ENCODE measurements at places on chromosomes 3 and 15.
A peak's percentile ranks its signal among the peaks of the same experiment; 100 is the strongest.

DNA sequence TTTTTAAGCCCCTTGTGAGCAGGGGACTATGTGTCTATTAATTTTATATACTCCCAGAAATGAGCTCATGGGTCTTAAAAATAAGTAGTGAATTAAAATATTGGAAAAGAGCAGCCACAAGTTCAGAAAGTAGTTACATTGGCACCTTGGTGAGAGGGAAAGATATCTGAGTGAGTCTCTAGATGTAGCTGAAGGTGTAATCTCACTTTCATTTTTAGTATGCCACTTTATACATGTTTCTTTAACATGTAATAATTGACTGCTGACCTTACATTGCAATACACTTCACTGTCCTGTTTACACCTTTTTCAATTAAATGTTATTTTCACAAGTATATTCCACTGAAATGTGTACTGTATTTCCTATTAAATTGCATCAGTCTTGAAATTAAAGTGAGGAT lies 12.1 kb upstream of the PAK6 start:
- no peak for DNase-seq

DNA sequence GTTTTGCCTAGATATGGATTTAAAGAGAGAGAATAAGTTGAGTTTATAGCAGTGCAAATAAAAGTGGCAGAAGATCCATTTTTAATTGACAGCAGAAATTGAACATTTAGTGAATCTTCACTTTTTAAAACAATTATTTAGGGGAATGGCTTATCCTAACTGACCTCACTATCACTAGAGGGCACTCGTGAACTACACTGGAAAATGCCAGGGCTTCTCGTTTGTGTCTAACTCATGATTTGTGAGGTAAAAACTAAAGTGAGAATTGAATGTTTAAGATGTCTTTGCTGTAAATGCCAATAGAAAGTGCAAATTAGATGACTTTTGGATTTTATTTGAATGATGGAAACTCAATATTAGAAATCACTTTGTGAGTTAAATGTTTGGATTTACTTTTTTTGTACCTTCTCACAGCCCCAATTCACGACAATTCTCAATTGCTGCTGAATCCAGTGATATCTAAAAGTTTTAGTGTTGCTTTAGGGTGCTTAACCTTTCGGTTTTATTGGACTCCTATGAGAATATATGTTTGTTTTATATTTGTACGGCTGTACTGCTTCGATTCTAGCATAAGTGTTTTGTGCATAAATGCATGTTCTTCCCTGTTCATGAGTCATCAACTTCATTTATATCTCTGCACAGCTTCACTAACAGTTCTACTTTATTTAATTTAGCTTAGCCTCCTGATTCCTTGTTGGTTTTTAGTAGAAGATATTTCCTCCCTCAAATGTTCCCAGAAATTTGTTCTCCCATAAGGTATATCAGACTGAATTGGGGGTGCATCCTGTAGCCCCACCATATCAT lies 462.1 kb downstream of the MFSD1 start:
- peak; percentile 47 for DNase-seq

DNA sequence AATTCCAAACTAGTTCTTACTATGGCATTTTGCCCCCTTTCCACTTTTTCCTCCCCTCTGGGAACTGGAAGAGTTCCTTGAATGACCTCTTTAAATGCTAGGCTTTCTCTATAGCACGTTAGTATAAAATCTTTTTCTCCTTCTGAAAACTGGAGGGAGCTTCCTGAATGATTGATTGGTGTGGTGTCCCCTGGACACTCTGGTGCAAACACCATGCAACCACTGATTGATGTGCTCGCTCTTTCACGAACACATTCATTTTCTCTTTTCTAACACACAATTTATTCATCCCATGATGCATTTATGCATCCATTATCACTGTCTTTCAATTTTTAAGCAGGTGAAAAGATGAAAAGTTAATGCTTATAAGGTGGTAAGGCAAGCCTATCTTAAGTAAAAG lies 159.1 kb upstream of the NANOGP8 start:
- no peak for DNase-seq

DNA sequence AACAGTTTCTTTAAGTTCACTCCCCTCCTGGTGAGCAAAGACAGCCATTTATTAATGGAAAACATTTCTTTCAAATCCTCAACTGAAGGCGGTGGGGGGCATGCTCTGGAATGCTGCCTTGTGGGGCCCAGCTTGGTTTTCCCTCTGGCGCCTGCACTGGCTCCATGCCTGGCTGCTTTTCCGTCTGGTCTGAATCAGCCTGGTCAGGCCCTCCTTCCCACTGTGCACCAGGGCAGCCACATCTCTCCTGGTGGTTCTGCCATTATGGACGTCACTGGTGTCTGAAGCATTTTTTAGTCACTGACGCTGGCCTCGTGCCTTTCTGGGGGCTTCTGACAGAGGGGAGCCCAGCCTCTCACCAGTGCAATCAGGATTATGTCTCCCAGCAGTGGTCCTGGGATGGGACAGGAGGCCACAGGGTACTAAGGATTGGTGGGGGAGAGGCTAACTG lies 57.6 kb upstream of the APEH start:
- DNase-seq: no peak

DNA sequence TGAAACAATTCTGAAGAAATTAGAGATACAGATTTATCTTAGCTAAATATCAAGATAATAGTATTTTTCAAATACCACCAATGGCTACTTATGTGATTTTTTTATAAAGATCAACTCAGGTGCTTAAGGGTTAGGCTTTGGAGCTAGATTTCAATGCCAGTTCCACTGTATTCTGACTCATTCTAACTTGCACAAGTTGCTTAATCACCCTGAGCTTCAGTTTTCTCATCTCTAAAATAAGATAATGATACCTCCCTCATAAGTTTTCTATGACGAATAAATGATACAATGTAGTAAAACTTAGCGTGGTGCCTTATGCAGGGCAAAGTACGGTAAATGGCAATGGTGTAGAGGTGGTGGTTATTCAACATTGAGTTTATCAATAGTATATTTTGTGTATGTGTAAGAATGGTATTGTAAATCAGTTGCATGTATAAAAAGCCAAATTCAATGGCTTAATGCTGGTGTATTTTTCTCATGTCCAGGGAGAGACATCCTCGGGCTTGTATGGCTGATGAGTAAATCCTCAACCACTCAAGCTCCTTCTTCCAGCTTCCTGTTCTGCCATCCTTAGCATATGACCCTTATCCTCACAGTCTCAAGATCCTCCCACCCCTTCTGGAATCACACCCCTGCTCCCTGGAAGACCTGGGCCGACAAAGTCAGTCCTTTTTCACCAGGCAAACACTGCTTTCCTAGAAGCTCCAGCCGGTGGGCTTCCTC lies 505.9 kb upstream of the CFAP20DC start:
- DNase-seq: no peak

DNA sequence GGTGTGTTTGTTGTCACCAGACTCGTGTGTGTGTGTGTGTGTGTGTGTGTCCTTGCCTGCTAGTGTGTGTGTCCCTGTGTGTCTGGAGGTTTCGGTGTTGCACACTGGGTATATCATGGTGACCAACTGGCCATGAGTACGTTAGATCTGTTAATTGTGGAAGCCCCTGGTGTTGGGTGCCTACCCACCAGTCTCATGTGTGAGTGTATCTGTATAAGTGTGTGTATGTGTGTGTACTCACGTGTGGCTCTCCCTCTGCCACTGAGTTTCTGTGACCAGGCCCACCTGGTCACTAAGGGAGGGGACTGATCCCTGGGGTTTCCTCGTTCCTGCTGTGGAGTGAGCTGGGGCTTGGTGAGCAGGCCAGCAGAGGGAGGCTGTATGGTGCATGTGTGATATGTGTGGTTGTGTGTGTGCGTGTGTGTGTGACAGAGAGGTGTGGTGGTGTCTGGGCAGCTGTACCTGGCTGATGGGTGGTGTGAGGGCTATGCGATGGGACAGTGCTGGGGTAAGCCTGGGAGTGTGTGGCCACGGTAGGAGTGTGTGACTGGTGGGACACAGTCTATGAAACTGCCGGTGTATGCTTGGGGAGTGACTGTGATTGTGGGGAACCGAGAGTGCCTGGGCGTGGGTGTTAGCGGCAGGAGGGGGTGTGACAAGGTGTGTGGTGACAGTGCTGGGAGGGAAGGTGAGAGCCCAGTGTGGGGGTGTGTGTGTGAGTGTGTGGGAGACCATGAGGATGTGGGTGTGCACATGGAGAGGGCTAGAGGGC lies 1.8 kb downstream of the PRKCD start:
- no peak for DNase-seq

All from A549 (cell line).